Left forelimb (tissue), 1 donor: ENCODE measurements at places on chromosomes 12 and 14.

- no peak for DNase-seq
These were observed 76.0 kb upstream of the FZD10 start for GRCh38 chr12:130086248-130086647.

GRCh38 chr12:6533653-6533922 is 729 bp upstream of the GAPDH start:
- DNase-seq, result no peak

- no peak for DNase-seq
These were observed 848.6 kb upstream of the LRFN5 start for GRCh38 chr14:40758076-40758475.

GRCh38 chr14:101222362-101223070 is 319.0 kb upstream of the RTL1 start:
- peak; percentile 62 for DNase-seq

GRCh38 chr14:50099335-50099734 is 17.0 kb downstream of the VCPKMT start:
- no peak for DNase-seq

GRCh38 chr12:53227836-53228235 is 4.2 kb downstream of the RARG start:
- DNase-seq, result no peak

GRCh38 chr14:93032421-93032936 is 83.2 kb downstream of the ITPK1 start:
- DNase-seq, result no peak

- DNase-seq, result no peak
These were observed 27.8 kb downstream of the TBX3 start for GRCh38 chr12:114655934-114656749.

DNA sequence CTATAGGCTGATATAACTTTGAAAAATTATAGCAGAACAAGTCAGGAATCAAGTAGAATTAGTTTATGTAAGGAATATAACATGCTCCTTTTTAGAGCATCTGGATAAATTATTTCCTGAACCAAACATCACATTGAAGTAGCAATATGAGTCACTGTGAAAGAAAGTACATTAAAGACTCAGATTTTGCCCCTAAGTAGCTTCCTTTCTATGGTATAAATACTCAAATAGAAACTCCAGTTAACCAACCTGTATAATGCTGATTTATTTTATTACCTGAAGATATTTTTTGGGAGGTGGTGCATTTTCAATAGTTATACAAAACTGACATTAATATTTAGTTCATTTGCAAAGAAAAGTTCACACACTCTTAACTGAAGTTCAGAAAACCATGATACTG is 312.1 kb downstream of the ITPR2 start:
- DNase-seq, result no peak

DNA sequence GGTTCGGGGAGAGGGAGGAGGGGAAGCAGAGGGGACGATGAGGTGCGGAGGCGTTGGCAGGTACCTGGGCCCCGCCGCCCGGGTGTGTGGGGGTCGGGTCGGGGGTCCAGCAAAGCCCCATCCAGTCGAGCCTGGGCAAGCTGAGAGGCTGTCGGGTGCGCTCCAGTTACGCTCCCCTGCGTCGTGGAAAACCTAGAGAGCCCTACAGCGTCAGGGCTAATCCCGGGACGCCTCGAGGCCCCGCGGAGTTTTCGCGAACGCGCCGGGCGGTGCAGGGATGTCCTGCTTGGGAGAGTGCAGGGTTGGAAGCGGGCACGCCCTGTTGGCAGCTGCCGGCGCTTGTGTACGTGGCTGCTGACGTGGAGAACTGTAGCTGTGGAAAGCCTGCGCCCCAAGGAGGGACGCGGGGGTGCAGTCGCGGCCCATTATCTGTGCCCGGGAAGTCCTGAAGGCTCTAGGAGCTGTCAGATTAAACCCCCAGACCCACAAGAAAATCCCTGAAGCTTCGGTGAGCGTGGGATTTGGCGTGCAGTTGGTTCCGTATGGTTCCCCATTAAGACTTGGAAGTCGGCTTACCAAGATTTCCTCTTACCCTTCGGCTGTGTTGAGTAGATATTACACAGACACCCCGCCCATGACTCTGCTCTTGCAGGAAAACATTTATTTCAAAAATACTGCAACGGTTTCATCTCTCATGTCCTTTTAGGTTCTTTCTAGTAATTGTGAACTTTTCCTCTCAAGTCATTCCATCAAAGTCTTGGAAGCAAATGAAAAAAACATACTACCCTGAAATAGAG is 11.3 kb upstream of the SLC38A2 start:
- DNase-seq, result peak; percentile 92

GRCh38 chr14:31560759-31561154 is 447 bp upstream of the NUBPL start:
- DNase-seq, result no peak

DNA sequence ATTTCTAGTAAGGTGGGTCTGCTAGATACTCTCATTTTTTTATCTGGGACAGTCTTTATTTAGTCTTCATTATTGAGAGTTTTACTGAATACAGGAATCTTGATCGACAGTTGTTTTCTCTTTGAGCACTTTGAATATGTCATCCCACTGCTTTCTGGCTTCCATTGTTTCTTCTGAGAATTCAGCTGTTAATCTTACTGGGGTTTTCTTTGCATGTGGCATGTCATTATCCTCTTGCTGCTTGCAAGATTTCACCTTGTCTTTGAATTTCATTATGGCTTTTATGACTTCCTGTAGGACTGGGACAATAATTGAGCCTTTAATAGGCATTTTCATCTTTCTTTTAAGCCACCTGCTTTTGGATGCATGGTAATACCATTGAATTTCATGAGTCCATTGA is 46.7 kb upstream of the RD3L start:
- DNase-seq, result no peak

GRCh38 chr14:33230021-33230420 is 291.3 kb downstream of the NPAS3 start:
- DNase-seq, result no peak

GRCh38 chr12:52175371-52176350 is 16.2 kb downstream of the KRT80 start:
- no peak for DNase-seq

DNA sequence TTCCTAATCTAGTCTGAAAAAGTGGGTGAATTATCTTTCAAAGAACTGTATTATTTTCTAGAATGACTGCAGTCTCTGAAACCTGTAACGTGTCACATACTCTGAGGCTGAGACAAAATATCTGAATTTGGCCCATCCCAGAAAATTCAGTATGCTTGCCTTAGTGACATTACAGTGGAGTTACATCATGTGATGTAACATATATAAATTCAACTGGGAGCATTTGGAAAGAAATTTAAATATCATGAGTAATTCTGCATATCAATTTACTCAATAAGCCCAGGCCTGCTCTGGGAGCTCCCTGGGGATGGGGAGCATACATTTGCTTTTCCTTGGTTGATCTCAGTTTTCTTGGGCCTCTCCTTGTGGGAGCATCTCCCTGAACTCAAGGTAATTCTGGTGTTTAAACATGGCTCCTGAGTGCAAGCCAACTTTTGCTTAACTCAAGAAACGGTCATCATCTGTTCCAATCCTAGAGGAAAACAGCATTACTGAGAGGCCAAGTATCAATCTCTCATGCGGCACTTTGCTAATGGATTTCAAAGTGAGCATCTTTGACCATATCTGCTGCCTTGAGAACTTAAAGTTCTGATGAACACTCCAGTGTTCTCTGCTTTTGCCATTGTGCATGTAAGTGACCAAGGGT is 54.4 kb downstream of the AKAP6 start:
- DNase-seq, result no peak

GRCh38 chr12:79688376-79689060 is 2.2 kb downstream of the PAWR start:
- no peak for DNase-seq

DNA sequence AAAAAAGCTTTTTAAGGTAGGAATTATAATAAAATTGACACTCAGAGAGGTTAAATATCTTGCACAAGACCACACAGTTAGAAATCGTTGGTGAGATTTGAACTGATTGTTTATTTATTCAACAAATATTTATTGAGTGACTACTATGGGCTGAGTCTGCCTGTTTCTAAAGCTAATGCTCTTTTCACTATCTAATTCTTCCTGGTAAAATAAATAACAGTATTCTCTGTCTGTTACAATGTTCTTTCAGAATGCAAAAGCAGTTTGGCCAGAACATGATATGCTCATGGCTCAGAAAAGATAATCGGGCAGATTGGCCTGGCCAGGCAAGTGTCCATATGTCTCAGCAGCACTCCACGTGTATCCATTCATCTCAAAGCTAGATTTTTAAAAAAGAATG is 82.0 kb downstream of the BTG1 start:
- DNase-seq, result no peak

DNA sequence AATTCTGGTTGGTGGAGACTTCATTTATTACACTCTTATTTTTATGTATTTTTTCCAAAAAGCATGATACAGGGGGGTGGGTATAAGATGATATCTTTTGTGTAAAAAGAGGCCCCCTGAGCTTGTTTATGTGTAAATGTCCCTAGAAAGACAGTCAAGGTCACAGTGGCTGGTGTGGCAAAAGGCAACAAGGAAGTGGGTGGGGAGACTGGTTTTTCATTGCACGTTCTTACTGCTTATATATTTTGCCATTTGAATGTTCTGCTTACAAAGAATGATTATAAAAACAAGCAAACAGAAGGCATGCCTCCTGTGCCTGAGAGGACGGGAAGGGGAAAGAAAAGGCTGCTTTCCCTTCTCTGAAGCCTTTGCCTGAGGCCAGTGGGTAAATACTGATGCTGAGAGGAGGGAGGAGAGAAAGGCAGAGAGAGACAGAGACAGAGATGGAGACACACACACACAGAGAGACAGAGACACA is 24.1 kb upstream of the ADIPOR2 start:
- no peak for DNase-seq
